ENCODE measurements at places on chromosomes 12 and 14.

- DNase-seq: no peak
Observed at GRCh38 chr12:110688446-110689280, at the start of gene HVCN1. TSS of gene HVCN1 (minus strand) at chr12:110689115. CDS start at chr12:110683245, 5,870 bp downstream.

DNA sequence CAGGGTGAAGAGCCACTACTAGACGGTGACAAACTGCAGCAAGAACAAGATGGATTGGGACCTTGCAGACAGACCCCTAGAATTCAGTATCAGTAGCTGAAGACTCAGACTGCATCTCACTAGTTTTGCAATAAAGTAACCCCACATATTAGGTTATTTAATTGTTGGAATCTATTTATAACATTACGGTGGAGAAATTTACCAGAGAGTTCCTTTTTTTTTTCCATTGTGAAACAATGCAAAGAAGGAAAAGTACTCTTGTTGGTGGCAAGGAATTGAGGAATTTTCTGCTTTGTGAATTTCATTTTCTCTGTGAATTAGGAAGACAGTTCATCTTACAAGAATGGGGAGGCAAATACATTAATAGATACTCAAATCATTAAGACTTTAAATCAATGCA lies 185.7 kb upstream of the PPFIA2 start:
- DNase-seq: no peak

- DNase-seq: no peak
Observed at GRCh38 chr12:64064240-64064639, 157.9 kb downstream of the KICS2 start.

DNA sequence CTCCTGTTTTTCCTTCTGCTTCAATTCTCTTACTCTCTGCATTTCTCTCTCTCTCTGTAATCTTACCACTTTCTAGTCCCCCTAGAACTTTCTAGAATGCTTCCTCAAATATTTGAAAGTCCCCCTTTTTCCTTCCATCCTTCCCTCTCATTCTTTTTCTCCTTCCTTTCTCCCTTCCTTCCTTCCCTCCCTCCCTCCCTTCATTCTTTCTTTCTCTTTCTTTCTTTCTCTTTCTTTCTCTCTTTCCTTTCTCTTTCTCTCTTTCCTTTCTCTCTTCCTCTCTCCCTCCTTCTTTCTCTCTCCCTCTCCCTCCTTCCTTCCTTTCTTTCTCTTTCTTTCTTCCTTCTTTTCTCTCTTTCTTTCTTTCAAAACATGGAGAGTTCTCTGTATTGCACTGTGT lies 201.4 kb upstream of the IGF1 start:
- no peak for DNase-seq

DNA sequence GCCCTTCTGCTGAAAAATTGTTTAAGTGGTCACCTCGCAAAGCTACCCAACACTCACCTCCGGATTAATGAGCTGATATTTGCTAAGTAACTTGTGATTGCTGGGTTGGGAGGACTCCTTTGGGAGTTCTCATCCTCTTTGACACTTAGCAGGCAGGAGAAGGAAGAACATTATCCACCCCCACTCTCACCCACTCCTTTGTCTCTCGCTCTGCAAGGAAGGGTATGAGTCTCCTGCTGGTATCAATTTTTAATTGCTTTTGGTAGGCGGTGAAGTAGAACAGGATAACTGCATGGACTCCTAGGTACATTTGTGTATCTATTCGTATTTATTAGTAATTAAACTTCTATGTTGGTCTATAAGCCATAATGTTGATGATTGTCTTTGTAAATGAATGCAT lies 6.9 kb upstream of the ABHD12B start:
- no peak for DNase-seq

DNA sequence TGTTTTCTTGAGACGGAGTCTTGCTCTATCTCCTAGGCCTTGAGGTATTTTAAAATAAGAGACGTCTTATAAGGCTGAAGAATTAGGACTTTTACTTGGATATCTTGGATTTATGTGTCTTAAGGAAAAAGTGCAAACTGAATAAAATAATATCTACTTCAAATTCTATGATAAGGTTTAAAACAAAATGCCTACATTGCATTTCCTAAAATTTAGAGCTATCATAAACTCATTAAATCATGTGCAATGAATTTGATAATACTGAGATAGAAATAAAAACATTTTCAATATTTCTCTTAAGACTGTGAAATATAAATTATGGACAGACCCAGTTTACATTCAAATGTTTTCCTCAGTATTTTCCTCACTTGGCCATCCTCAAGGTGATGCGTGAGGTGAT lies 729.5 kb upstream of the LMO3 start:
- DNase-seq: no peak

DNA sequence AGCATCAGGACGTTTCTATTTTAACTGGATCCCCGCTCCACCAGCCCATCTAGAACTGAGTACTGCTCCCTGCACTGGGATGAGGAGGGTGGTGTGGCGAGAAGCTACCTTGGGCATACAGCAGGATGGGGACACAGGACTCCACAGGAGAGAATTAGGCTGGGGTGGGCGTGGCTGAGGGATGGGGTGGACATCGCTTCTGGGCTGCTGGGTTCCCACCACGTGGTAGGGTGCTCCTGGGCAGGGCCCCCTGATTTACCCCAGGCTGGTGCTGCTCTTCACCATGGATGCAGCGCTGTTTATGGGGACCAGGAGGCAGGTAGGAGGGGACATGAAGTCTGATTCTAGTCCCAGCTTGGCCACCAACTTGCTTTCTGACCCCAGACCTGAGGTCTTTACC lies 41.9 kb downstream of the VDR start:
- no peak for DNase-seq

DNA sequence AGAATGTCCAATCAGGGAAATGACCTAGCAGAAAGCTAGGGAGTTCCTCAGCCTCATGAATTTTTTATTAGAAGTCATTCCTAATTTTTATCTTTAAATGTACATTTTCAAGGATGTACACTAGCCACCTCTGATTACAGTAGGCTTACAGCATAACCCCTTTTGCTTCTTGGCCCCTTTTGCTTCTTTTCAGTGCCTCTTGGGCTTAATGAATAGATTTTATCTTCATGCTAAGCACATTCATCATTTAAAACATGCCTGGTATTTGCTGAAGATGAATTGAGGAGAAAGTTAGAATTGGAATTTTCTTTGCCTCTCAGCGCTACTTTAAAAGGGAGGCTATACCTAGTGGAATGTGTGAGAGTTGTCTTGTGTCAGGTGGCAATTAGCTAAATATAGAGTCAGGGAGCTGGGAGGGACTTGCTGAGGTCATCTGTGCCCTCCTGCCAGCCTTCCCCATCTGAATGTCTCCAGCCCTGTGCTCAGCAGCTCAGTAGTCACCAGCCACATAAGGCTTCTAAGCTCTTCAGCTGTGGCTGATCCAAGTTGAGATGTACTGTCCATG lies 132.1 kb downstream of the SAMD4A start:
- peak; percentile 7 for DNase-seq

- no peak for DNase-seq
Observed at GRCh38 chr12:11600199-11600598, 49.3 kb upstream of the ETV6 start.

GRCh38 chr14:20628063-20628854 lies 13.2 kb downstream of the OR6S1 start:
- no peak for DNase-seq

GRCh38 chr14:56199095-56199981 lies 81.1 kb downstream of the PELI2 start:
- DNase-seq: no peak

DNA sequence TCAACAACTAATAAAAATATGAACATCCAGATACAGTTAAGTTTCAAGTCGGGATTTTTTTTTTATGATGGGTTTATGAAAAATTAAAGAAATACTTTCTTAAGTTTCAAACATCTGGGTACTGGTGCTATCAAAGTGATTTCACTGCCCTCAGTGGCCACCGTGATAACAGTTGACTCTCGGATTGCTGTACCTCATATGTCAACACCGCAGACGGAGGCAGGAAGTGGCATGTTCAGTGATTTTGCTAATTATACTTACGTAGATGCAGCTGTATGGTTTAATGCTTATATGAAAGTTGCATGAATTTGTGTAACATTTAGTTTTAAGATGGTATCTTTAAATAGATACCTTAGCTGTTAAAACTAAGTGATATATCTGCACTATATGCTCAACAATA lies 20.8 kb upstream of the FBLN5 start:
- no peak for DNase-seq

- DNase-seq: peak; percentile 49
Observed at GRCh38 chr12:127280393-127281275, 986.3 kb upstream of the TMEM132C start.

GRCh38 chr14:53444677-53445312 lies 291.7 kb upstream of the DDHD1 start:
- DNase-seq: no peak

DNA sequence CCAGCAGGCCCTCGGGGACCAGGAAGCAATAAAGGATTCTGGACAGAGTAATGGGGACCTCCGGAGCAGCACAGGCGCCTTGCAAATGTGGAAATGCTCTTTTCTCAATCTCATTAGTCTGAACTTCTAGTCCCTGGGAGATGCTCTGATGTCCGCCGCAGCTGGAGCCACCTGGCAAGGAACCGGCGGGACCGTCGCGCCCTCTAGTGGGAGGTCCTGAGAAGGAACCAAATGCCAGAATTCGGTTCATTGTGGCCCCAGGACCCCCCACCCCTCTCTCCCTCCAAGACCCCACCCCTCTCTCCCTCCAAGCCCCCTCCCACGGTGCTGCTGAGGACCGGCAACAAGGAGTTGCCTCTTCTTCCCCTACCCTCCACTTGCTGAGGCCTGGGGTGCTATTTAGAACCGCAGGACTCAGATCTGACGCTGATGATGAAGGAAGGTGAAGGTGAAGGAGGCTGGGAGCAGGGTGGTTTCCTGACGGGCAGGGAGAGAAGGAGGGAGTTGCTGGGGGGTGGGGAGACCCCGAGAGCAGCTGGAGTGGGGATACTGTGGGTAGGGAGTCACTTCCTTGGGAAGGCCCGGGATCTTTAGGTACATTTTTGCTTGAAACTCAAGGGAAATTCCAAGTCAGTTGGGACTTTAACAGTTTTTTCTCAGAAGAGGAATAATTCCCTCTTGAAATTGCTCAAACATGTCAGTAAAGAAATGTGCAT lies 42.5 kb downstream of the SMIM41 start:
- peak; percentile 51 for DNase-seq

DNA sequence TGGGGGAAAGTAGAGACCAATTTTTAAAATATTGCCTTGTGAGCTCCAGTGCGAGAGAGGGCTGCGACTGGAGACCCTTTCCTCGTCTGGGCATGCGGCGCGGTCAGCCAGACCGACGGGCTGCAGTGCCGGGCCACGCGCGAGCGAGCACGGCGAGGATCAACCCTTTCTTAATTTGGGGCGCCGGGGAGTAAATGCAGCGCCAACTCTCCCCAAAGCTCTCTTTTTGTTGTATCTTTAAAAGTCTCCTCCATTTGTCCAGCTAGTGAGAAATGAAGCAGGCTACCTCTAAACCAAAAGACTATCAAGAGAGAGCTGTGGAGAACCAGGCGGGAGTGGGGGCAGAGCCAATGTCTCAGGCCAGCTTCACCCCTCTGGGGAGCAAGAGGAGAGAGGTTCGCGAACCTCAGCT lies 1.4 kb downstream of the SIX1 start:
- DNase-seq: no peak
